ENCODE measurements at places on chromosomes 1 and 21.

- DNase-seq: no peak
Observed at GRCh38 chr1:78918157-78918556, 88.4 kb downstream of the ADGRL4 start.

GRCh38 chr1:170354246-170354645, 177.7 kb upstream of the GORAB start:
- DNase-seq: no peak

DNA sequence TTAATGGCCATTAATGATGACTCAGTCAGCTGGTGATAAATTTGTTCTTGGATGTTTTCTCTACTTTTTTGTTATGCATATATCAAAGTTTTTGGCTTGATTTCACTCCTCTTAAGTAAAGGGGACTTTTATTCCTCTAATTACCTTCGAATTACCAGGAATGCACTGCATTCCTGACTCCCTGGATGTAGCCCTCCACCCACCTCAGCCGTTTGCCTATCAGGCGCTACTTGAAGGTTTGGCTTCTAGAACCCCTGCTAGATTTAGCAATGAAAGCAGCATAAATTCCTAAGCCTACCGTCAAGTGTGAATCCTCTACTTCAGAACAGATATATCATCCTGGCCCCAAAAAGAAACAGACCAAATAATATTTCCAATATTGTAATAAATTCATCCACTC, 387.8 kb upstream of the ADGRL2 start:
- DNase-seq: no peak

DNA sequence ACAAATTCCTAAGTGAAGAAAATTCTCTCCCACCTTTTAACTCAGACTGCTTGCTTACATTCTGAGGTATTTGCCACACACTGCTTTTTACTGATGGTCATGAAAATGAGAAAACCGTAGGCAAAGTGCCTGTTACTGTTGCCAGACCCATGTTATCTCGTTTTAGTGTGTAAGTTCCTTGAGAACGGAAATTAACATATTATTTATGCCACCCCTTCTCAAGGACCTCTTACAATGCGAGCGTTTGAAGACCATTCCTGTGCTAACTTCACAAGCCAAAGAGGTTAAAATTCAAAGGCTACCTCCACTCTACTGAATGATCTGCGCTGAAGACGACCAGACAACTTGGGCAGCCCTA, 509 bp downstream of the NVL start:
- no peak for DNase-seq

GRCh38 chr1:155051777-155052398, 772 bp downstream of the ADAM15 start:
- DNase-seq: peak; percentile 3

GRCh38 chr1:170700842-170701615, 37.1 kb downstream of the PRRX1 start:
- DNase-seq: peak; percentile 41

GRCh38 chr1:110235834-110236682, 25.9 kb downstream of the KCNC4 start:
- peak; percentile 44 for DNase-seq

DNA sequence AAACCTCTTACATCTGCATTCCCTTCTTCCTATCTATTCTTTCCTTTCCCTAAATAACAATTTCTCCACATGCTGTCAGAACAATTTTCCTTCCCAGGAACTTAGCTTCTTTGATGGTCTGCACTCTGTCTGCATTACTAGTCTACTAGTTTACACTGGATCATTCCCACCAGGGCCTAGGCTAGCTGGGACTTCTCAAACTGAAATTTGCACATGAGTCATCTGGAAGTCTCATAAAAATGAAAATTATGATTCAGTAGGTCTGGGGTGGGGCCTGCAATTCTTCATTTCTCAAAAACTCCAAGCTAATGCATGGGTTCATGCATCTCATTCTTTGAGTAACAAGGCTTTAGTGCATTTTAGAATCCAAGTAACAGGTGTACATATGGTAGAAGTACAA, 74.2 kb downstream of the GABPA start:
- peak; percentile 5 for DNase-seq

- DNase-seq: no peak
Observed at GRCh38 chr1:17895986-17896385, 140.9 kb downstream of the ACTL8 start.

DNA sequence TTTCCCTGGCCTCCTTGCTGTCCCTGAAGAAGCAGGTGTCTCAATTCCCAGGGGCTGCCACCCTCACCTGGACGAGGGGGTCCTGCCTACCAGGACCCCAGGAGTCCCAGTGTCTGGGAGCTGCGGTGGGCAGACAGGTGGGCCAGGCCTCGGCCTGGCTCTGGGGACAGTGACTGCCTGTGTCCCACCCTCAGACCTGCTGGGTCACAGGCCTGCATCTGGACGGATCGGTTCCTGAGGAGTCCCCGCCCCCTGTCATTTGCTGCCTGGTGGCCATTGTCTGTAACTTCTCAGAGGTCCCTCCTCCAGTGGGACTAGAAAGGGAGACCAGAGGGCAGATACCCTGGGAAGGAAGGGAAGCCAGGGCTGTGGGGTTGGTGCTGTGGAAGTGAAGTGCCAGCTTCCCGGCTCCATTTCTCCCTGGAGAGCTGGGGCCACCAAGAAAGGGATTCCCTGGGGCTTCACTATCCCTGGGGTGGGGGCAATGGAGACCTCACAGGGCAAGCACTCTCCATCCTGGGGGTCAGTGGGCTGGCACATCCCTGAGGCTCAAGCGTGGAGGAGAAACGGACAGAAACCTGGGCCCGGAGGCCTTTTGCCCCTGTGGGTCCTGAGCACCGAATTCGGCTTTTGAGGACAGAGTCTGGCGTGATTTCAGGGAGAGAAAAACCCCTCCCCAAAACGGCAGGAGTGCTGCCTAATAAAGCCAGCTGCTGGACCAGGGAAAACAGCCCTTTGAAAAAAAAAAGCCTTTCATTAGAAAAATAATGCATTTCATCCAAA, 157.3 kb downstream of the PEX14 start:
- no peak for DNase-seq

DNA sequence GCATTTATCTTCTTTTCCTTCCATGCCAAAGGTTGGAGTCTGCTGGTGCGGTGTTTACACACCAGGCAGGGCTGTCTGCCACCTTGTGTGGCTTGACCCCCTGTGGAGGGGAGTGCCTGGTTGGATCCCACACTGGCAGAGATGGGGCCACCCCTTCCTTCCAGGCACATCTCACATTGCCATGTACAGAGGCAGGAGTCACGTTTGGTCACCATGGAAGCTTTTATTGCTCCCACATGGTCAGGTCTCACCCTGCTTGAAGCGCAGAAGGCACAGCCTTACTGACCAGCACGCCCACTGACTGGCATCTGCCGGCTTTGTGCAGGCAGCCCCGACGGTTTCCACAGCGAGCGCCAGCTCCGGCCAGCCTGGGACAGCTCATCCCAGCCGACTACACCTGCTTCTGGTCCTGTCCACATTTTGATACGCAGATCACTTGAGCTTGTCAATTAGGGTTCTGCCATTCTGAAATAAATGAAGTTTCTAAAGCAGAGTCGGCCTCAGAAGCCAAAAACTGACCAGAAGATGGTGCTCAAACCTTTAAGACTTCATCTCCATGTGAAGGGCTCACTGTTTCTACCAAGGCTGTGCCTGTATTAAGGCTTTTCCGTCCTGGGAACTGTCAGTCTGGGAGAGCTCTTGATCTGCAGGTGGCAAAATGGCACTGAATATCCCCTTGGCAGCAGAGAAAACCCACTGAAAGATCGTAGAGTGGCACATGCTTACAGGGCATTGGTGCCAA, 35.6 kb upstream of the EPHA8 start:
- no peak for DNase-seq

DNA sequence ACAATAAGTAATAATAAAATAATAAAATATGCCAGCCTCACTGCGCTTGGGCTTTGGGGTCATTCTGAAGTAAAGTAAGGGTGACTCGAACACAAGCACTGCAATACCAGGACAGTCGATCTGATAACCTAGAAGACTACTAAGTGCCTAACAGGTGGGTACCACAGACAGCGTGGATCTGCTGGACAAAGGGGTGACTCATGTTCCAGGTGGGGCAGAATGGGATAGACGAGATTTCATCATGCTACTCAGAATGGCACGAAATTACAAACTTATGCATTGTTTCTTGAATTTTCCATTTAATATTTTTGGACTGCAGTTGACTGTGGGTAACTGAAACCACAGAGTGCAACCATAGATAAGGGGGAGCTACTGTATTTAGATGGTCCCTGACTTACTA, 221.1 kb upstream of the GREM2 start:
- no peak for DNase-seq

DNA sequence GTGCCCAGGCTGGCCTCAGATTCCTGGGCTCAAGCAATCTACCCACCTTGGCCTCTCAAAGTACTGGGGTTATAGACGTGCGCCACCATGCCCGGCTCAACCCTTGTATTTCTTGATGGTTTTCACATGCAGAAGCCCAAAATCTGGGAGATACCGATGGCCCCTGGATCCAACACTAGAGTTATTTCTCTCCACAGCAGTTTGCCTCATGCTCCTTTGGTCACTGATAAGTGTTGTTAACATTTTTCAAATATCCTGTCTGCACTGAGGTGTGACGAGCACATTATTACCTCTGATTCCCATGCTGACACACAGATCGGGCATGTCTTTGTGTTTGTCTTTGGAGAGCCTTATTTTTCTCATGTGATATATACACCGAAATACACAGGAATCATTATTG, 107.0 kb downstream of the KIF26B start:
- no peak for DNase-seq

GRCh38 chr1:114032271-114033215, 53.3 kb downstream of the OLFML3 start:
- no peak for DNase-seq

DNA sequence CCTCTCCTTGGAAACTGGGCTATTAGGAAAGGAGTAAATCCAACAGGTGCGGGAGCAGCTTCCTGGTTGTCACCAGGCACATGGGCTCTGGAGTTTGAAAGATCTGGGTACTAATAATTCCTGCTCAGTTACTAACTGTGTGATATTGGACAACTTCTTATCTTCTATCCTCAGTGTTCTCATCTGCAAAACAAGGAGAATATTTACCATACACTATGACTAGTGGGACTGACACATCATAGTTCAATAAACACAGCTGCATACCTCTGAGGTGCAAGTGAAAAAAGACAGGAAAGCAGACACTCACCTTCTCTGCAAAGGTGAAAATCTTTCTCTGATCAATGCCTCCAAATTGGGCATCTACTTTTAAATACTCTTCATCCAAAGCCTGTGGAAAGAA, 19.7 kb downstream of the YARS1 start:
- DNase-seq: no peak

DNA sequence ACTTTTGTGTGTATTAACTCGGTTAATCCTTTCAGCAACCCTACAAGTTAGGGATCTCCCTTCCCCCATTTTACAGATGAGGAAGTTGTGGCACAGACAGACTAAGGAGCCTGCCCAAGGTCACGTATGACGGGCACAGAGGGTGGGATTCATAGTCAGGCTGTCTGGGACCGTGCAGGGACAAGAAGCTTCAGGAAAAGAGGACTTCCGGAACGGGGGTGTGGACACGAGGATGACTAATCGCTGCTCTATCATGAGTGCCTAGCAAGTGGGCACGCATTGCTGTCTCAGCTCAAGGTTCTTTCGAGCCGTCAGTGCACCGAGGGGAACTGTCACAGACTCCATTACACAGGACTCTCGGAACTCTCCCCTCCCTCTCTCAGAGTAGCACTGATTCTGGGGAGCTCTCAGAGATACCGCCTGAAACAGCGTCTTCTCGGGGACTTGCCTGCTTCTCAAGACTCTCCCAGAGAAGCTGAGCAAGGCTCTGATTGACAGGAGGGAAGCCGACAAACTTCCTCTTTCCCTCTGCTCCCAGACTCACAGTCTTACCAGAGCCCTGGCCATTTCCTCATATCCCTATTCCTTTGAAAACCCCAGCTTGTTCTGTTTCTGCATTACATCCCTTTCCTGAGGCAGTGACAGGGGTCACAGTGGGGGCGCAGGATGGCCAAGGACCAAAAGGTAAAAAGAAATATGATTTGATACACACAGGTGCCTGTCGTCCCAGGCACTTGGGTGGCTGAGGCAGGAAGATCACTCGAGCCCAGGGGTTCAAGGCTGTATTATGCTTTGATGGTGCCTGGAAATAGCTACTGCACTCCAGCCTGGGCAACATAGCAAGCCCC, 14.4 kb downstream of the FHAD1 start:
- DNase-seq: no peak

DNA sequence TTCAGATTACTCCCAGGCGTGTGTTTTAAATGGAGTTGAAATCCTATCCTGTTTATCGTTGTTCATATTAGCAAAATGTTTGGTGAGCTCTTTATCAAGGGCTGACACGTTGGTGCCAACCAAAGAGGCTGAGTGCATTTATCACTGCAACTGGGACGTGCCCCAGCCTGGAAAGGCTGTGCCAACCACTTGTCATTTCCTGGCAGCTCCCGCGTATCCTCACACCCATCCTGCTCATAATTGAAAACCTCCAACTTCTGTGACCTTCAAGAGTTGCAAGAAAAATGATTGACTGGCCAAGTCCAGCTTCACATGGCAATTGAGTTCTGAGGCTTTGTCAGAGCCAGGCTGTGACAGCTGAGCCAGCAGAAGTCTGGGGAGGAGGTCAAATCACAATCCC, 43.7 kb upstream of the KCNA3 start:
- DNase-seq: no peak

GRCh38 chr1:226711976-226712741, 26.9 kb downstream of the ITPKB start:
- DNase-seq: no peak

DNA sequence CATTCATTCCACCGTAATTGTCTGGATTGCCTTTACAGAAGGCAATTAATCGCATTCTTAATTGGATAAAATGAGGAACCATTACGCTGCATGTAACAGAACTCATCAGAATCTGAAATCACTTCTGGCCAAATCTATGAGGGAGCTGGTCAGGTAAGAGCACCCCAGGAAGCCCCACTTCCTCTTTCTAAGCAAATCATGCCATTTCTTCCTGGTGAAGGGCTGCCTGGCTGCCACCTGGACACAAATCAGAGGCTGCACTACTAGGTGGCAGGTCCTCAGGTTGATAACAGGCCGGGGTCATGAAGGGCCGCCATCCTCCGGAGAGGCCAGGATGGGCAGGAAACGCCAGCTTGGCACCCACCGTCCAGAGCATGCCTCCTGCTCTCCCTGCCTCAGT, 73.7 kb downstream of the CAPZB start:
- no peak for DNase-seq

- DNase-seq: no peak
Observed at GRCh38 chr1:208137193-208137592, 107.0 kb downstream of the PLXNA2 start.

DNA sequence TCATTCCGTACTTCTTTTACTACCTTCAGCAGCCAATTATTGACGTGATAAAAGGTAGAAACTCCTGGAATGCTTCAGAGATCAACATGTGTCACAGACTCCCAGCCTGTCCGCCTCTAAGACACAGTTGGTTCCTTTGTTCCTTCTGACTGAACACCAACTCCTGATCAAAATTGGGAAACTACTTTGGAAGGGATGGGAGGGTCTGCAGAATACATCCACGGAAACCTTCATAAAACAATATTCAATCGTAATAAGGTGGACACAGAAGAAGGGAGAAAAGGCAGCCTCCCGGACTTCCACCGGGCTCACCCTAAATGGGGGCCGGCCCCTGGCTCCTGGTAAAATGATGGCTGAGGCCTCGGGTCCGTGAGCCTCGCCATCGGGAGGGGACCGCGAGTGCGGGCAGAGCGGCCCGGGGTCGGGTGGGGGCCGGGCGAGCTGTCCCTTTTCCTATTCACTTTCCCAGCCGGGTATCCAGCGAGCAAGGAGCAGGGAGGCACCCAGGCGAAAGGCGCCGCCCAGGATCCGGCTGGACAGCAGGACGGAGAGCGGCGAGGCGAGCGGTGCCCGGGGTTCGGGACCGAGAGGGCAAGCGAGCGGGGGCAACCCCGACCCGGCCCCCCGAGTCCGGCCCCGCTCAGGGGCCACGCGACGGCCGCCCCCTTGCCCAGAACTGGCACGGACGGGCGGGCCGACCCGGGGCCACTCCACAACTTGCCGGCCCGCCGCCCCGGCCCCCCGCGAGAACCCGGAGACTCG, 805 bp downstream of the NRIP1 start:
- no peak for DNase-seq

Measured in amniotic stem cell (primary cell).